ENCODE measurements at places on chromosomes 5 and 9.

- DNase-seq: no peak
Measured at GRCh38 chr5:67360047-67360446, 163.4 kb upstream of the CD180 start.

DNA sequence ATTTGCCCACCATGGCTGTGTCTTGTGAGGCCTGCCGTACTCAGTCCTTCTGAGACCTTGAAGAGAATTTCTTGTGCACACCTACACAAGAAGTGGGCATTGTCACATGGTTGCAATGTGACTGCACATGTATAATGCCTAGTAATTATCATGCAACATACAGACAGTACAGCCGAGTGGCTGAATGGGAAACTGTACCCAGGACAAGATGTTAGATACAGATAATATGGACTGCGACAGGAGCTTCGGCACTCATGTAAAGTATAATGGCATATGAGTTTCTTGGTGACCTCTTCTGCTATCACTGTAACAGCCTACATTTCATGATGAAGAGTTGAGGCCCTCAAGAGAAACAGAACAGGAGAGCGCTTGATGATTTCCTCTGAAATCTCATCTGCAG, 4.8 kb upstream of the PRKACG start:
- DNase-seq: no peak

- no peak for DNase-seq
Measured at GRCh38 chr9:98568909-98569469, 139.7 kb downstream of the GABBR2 start.

GRCh38 chr5:73454379-73455036, 5.9 kb upstream of the FOXD1 start:
- no peak for DNase-seq

GRCh38 chr5:41264019-41264418, 50.7 kb upstream of the C6 start:
- DNase-seq: no peak
